ENCODE measurements at places on chromosomes 1 and 21.

DNA sequence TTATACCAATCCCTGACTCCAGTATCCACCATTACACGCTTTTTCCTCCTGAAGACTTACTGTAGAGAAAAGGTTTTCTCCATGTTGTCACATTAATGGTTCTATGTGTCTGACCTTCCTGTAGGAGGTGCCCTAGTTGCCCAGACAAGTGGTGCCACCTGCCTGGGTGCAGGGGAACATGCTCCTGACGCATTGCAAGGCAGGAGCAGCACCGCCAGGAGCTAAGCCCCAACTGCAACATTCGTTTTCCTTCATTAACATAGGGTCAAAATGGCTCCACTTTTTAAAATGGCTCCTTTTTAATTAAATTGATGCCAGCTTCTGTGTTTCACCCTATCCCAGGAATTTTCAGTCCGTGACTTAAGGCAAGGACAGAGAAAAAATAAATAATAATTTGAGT is 220.1 kb upstream of the SAMSN1 start:
- peak; percentile 24 for DNase-seq

DNA sequence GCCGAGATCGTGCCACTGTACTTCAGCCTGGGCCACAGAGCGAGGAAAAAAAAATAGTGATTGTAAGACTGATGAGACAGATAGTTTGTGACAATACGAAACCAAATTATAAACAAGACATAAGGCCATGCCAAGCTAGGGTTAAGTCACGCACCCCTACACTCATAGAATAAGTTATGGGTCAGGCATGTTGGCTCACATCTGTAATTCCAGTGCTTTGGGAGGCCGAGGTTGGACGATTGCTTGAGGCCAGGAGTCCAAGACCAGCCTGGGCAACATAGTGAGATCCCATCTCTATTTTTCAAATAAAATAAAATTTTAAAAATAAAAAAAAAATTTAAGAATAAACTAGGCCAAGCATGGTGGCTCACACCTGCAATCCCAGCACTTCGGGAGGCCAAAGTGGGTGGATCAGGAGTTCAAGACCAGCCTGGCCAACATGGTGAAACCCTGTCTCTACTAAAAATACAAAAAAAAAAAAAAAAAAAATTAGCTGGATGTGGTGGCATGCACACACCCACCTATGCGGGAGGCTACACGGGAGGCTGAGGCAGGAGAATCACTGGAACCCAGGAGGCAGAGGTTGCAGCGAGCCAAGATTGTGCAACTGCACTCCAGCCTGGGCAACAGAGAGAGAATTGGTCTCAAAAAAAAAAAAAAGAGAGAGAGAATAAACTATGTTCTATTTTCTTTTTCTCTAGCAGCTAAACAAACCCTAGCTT is 50.1 kb upstream of the SPOCD1 start:
- DNase-seq: no peak

DNA sequence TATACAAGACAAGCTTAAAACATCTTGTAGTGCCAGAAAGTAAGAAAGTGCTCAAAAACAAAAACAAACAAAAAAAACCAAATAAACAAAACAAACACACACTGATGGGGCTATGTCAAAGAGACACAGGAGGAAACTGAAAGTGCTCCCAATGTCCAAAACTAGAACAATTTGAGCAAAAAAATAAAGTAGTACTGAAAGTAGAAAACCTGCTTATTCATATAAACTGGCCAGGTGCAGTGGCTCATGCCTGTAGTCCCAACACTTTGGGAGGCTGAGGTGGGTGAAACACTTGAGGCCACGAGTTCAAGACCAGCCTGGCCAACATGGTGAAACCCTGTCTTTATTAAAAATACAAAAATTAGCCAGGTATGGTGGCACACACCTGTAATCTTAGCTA is 129.9 kb downstream of the GLUL start:
- DNase-seq: no peak

DNA sequence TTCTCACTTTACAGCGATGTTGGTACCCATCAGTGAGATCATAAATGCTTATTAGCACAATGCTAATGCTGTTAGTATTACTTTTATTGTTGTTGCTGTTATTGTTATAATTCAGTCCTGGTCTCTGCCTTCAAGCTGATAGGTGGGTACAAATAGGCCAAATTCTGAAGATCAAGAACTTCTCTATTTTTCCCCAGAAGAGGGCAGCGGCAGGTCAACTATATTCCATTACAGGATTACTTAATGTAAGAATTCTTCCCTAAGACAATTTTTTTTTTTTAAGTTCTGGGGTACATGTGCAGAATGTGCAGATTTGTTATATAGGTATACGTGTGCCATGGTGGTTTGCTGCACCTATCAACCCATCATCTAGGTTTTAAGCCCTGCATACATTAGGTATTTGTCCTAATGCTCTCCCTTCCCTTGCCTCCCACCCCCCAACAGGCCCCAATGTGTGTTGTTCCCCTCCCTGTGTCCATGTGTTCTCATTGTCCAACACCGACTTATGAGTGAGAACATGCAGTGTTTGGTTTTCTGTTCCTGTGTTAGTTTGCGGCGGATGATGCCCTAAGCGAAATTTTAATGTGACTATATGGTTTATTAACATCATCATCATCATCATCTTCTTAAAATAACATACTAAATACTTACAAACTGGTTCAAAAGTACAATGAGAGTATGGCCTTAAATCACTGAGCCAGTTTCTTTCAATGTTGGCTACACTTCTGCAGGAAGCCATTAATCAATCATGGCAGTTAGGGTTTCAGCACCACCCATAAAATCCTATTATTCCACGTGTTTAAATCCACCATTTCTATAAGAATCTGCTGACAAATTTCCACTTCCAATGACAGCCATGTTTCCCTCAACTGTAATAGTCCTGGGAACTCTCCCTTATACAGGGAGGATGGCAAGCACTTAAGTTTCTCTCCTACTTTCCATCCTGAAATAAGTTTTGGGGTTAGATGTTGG is 19.2 kb downstream of the SLC19A2 start:
- peak; percentile 56 for DNase-seq
